ENCODE measurements at places on chromosomes 4 and X.

DNA sequence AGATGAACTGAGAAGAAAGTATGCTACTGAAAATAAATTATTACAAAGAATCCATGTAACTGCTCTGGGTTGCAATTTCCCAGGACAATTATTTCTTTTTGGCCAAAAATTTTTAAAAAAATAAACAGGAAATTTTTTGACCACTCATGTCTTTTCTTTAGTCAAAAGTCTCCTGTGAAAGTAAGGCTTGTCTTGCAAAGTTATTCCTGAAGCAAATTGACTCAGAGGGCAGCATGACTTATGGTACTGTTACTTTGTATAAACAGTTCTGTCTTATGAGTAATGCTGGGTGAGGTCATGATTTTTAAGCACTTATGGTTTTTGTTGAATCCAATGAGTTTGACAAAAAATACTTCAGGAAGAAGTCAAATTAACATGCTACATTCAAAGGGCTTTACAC is 292.8 kb upstream of the ARSJ start:
- no peak for DNase-seq

DNA sequence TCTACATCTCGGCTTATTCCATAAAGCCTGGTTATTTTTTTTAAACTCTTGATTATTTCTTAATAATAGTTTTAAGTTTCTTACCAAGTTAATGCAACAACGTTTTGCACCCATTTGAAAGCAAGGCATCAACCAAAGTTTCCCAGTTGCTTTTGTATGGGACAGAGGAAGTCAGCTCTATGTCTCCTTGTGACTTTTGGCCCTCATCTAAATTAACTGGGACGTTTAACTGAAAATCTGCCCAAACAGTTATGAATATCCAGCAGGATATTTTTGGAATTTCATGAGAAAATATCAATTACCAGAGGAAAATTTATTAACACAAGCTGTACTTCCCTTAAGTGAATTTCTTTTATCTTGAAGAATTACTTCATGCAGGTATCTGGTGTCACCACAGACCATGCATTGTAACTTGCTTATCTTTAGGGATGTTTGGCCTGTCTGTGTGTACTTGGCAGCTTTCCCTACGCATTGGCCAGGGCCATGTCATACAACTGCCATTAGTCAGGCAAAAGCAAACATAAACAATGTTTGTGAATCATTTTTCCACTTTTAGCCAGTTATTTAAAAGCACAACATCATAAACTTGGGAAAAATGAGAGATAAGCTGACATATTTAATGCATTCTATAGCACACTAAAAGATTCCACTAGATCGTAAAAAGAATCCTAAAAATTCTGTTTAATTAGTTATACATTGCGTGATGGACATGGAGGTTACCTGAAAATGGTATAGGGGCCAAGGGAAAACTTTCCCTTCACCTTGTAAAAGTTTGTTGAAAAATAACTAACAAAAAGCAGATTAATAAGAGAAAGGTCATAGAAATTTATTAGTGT is 101.4 kb upstream of the PDE5A start:
- no peak for DNase-seq

GRCh38 chrX:20265726-20266681 is 705 bp downstream of the RPS6KA3 start:
- DNase-seq: peak; percentile 28

DNA sequence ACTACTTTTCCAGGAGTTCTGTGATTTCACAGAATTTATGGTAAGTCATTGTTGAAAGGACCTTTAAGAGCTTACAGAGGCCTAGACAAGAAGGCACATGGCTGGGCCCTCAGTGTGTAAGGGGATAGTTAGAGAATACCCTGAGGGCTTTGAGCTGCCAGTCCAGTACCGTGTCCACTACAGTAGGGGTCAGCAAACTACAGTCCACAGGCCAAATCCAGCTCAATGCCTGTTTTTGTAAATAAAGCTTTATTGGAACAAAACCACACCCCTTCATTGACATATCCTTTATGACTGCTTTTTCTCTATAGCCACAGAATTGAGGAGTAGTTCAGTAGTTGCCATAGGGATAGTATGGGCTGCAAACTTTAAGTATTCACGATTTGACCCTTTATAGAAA is 176.2 kb downstream of the MID1 start:
- DNase-seq: no peak

GRCh38 chr4:96099031-96099430 is 259.1 kb downstream of the PDHA2 start:
- no peak for DNase-seq

GRCh38 chr4:8216443-8217245 is 17.6 kb downstream of the SH3TC1 start:
- no peak for DNase-seq

GRCh38 chrX:53713987-53714579 is 27.6 kb upstream of the HUWE1 start:
- no peak for DNase-seq

DNA sequence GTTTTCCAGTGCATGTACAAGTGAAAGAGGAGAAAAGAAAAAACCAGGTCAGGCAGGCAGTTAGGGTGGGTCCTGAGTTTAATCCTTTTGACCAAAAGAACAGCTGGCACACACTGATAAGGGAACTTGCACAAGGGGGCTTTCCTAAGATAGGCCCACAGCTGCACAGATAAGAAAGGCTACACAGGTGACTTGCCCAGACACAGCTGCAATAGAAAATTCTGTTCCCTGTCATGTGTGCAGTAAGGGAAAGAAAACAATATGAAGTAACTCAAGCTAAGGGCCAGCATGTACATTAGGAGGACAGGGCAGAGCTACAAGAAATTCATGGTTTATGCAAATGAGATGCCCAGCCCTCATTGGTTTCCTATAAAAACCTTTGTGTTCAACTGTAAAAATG is 32.9 kb downstream of the LUZP4 start:
- DNase-seq: no peak

- no peak for DNase-seq
Observed at GRCh38 chr4:112916868-112917267, 132.6 kb upstream of the ANK2 start.

DNA sequence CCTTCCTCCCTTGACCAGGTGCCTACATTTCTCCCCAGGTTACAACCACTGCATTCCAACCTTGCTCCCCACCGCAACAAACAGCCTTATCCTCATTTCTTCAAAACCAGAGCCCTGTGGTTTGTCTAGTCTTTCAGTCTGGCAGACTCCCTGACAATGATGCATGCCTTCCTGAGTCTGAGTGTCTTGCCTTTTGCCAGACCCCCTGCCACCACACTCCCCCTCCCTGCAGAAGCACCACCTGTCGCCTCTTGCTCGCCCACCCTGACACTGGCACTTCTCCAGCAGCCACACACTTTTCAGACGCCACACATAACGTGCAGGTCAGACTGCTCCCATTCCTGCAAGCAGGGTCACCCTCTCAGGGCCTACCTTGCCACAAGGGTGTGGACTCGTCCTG is 349.2 kb upstream of the NOCT start:
- DNase-seq: no peak

DNA sequence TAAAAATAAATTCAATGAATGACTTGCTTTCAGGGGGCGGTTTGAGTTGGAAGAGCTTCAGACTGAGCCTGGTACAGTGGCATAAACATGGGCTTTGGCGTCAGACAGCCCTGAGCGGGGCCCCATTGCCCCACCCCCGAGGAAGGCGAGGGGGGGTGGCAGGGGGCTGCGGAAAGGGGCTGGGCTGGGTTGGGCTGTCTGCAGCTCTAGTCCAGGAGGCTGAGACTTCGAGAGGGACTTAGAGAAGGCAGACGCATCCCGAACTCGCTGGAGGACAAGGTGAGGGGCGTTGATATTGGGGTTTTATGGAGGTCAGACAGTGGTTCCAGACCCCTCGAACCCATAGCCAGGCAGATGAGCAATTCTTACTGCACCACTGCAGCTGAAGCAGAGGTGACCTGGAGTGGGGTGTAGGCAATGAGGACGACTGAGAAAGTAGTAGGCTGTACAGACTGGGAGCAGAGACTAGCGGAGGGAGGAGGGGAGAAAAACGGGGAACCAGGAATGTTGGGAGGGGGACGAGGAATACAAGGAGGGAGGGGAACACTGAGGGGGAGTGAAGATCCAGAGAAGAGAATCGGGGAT is at the start of gene MAGED2:
TSS of gene MAGED2 (plus strand) at position 222 of the 585 bp plus-strand sequence. CDS start 1,587 bp downstream, outside the sequence.
- DNase-seq: peak; percentile 6

DNA sequence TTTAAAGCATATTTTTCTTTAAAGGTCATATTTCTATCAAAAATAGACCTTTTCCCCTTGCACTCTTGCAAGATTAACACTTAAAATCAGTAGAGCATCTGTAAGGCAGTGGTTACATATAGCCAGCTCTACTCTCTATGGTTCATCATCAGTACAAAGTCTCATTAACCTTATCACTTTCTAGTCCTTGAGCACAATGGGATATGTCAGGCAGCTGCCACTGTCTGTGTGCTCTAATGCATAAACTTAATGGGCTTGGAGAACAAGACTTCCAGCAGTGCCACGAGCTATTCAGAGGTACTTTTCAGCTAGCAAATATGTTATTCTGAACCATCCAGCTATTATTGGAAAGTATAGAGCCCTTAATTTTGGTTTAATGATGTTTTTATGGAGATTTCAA is 393.7 kb downstream of the GASK1B start:
- DNase-seq: no peak

GRCh38 chr4:181987392-181987791 is 255.8 kb upstream of the TENM3 start:
- no peak for DNase-seq

DNA sequence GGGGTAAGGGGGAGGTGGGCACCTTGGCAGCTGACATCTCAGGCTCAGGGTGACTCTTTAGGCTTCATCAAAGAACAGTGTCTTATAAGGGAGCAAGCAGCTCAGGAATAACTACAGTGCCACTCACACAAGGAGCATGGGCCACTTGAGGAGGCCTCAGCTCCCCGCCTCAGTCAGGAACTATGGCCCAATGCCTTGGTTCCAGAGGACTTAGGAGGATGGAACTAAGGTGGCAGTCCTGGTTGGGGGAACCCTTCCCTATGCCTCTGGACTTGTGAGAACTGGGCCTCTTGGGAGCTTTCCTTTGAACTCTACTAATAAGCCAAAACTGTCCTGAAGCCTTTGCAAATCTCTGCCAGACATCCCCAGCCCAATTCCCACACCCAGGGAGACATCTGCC is 160.6 kb downstream of the EFNB1 start:
- no peak for DNase-seq

DNA sequence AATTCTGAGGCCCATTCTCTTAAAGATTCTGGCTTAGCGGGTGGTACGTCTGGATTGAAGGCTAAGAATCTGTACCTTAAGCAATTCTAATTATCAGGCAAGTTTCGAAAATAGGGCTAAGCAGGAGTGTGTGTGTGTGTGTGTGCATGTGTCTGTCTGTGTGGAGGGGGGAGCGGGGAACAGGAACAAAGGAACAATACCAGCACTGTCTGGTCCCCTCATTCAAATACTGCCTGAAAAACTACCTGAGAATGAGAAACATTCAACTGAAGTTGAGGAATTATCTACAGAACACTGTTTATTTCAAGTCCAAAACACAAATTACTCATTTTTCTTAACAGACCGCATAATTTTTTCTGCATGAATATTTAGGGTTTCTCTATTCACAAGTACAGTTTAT is 18.6 kb downstream of the PGRMC2 start:
- no peak for DNase-seq

DNA sequence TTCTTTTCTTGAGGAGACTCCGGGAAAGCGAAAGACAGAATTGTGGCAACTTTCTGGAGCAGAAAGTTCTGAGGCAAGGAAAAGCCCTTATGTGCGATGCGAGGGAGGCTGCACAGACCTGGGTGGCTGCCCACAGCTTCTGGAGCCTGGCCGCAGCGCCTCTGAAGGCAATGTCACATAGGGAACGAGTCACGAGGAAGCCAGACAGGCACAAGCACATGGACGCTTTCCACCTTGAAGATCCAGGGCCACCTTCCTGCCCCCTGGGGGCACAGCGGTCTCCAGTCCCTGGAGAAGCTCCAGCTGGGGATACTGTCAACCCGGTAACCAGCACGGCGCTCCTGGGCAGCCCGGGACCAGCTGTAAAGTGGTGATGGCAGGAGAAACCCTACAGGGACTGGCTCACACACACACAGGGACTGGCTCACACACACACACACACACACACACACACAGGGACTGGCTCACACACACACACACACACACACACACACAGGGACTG is 69.8 kb downstream of the MTNR1A start:
- no peak for DNase-seq

DNA sequence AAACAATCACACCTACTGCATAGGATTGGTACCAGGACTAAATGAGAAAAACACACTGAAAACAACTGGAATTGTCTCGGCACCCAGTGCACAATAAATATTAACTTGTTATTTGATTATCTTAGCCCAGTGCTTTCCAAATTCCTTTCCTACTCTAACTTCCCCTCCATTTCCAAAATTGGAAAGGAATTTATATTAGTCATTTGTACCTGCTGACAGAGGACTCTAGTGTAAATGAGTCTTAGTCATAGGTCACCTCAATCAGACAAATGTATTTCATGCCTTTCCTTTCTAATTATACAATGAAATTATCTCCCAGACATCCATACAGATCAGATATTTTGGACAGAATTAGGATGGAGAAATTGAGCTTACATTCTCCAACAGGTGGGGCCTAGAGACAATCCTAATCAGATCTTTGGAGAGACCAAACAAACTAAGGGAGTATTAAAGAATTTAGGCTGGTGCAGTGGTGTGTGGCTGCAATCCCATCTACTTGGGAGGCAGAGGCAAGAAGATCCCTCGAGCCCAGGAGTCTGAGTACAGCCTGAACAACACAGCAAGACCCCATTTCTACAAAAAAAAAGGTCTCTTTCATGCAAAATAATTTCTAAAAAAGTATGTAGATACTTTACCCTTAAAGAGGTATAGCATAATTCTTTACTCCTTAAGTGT is 10.1 kb downstream of the SH3D19 start:
- no peak for DNase-seq

GRCh38 chr4:101593666-101594065 is 196.9 kb upstream of the BANK1 start:
- DNase-seq: no peak

GRCh38 chr4:77493829-77494551 is 111.6 kb upstream of the CXCL13 start:
- no peak for DNase-seq

GRCh38 chrX:132848296-132848970 is 110.0 kb downstream of the HS6ST2 start:
- no peak for DNase-seq

DNA sequence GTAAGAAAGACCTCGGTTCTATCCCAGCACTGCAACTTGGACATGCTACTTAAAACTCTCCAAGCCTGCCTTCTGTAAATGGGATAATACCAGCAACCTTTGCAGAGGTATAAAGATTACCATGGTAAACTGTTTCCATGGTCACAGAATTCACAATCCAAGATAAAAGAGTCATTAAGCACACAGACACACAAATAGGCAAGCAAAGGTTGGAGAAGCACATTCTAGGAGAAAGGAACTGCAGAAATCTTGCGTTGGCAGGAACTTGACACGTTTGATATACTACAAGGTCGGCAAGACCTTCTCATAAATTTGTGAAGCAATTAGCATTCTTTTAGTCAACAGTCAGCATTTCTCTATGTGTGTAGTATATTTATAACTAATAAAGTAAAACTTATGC is 12.3 kb upstream of the CHRNA9 start:
- DNase-seq: no peak

DNA sequence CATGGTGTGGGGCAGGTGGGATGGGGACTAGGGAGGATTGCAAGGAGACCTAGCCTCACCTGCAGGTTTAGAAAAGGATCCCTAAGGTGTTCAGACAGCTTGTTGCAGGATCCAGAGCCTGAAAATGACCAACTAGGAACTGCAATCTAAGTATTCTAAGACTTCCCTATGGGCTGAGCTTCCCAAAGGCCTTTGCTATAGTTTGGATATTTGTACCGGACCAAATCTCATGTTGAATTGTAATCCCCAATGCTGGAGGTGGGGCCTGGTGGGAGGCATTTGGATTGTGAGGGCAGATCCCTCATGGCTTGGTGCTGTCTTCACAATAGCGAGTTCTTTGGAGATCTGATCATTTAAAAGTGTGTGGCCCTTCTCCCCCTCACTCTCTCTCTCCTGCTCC is 52.1 kb downstream of the GPC3 start:
- DNase-seq: no peak
